ENCODE measurements at places on chromosomes 4 and X. TPM values are rescaled to one million over a fixed set of nuclear protein-coding genes. Genes with fewer than 3 reads are reported as not detected.

DCX gene
- total RNA-seq: not detected

GRCh38 chr4:41442810-41443209 lies 95.1 kb upstream of the LIMCH1 start:
- DNase-seq: no peak

DNA sequence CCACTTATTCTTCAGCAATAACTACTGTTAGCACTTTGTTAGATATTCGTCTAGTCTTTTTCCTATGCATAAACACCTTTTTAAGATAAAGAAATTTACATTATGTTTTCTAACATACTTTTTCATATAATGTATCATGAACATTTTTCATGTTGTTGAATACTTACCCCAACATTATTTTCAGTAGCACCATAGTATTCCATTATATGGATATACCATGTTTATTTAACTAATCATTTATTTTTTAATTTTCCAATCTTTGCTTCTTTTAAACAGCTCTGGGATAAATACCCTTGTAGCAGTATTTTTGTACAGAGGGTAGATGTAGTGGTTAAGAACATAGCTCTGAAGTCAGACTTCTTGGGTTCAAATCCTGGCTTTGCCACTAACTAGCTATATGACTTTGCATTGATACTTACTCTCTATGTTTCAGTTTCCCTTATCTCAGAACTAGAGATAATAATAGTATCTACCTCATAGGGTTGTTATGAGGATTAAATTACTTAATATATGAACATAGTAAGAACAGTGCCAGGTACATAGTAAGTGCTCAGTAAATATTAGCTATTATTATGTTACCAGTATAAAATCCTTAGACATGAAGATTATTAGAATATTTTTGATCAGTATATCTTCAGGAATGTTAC lies 11.3 kb downstream of the EXOC1 start:
- DNase-seq: no peak

DNA sequence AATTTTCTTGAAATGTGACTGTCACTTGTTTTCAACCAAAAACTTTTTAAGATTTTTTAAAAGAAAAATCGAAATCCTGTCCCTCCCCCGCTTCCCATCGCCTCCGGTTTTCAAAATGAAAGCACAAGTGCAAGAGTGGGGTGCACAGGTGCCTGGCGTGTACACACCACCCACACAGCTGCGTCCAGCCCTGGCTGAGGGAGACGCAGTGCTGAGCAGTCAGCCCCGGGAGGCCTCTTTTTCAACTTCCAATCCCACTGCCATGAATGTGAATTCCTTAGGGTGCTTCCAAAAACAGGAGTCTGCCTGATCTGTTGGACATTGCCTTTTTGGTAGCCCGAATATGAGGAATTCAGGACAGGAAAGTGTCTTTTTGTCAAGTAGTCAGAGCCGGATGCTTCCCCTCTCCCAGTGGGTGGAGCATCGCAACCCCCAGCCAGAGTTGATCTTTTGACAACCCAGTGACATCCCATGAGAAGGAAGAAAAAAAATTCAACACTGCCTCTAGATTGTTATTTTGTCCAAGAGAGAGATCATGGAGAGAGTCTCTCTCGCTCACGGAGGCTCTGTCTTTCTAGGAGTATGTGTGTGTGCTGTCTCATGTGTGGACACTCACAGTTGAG lies 8.9 kb downstream of the PRRG3 start:
- no peak for DNase-seq

COL4A6 gene
- total RNA-seq: 58.3 TPM
